NCI-H1092 (cell line): ENCODE measurements at places on chromosomes 13 and 19.

DNA sequence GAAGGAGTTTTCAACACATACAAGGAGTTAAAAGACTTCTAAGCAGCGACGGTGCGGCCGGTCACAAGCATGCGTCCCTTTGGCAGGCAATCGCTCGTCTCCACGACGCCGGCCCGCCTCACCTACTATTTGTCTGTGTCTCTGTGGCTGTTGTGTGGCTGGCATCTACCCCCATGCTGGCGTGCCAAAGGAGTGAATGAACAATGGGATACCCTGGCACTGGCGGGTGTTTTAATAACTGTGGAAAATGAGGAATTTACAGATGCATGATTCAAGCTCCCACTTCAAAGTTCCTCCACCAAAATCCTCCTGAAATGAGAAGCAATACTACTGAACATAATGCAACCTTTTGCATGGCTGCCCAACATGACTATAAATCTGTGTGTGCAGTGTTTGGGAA is 176.6 kb downstream of the KLF5 start:
- no peak for DNase-seq

- DNase-seq, result no peak
Measured at GRCh38 chr13:45352031-45352430, 11.0 kb upstream of the TPT1 start.

- DNase-seq, result no peak
Measured at GRCh38 chr13:48121733-48122132, 26.8 kb upstream of the MED4 start.

DNA sequence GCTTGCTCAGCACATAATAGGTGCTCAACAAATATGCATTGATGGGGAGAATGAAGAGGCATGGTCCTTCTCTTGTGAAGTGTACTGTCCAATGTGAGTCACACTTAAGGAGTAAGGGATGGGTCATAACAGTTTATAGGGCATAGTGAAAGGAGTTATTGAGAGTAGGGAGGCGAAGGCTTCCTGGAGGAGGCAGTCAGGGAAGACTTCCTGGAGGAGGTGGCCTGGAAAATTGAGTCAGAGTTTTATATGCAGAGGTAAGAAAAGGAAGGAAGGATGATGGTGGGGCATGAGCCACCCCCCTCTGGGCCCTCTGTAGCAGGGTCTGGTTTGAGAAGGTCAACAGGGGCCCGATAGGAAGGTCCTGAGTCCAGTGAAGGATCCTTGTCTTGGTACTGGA is 57.0 kb upstream of the ZNF536 start:
- DNase-seq, result no peak

GRCh38 chr19:14510311-14511228 is 7.6 kb downstream of the DNAJB1 start:
- no peak for DNase-seq

GRCh38 chr13:36674337-36675212 is 755 bp downstream of the SERTM1 start:
- no peak for DNase-seq
